Hepatocyte (in vitro differentiated cells): ENCODE measurements at places on chromosomes 13 and 19.
A peak's percentile ranks its signal among the peaks of the same experiment; 100 is the strongest.

DNA sequence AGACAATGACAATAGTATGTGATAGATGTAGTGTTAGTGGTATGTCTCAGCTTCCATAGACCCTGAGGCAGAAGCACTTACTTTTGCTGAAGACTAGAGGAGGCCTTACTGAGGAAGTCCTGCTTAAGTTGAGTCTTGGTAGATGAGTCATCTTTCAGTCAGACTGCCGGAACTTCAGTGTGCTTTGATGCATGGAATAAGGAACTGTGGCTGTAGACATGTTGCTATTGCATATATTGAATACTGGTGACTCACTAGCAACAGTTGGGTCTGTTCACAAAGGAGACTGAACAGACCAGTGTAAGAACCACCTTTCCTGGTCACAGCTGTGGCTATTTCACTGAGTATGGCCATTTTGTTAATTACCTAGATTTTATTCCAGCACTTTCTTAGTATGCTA, 1000.6 kb downstream of the OLFM4 start:
- DNase-seq: peak; percentile 59

GRCh38 chr19:3304871-3305423, 61.4 kb upstream of the NFIC start:
- peak; percentile 77 for DNase-seq

DNA sequence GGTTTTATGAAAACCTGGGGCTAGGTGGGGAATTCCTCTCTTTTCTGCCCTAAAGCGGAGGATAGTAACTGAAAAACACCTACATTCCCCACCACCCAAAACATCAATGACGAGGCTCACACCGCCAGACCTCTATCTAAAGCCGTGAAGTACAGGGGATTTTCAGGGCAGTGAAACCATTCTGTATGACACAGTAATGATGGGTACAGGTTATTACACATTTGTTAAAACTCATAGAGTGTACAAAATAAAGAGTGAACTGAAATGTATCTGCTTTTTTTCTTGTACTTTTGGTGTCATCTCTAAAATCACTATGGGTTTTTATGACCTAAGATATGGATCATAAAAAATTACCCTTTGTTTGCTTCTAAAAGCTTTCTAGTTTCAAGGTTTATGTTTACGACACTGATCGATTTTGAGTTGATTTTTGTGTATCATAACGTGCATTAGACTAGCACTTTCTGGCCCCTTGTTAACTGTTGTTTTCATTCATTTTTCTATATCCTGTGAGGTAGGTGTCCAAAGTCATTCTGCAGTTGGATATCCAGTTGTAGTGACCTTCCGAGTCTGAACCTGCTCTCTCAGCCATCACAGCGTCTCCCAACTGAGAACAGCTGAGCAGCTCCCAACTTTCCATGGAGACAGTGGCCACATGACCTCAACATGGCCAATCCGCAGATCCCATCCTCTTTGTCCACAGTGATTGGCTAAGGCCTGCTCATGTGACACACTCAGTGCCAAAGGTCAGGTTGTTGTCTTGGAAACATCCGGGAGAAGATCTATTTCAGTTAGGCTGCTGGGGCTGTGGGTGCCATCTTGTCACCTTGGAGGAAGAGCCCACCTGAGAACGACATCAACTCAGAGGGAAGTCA, 10.3 kb downstream of the MBD3L2B start:
- no peak for DNase-seq

DNA sequence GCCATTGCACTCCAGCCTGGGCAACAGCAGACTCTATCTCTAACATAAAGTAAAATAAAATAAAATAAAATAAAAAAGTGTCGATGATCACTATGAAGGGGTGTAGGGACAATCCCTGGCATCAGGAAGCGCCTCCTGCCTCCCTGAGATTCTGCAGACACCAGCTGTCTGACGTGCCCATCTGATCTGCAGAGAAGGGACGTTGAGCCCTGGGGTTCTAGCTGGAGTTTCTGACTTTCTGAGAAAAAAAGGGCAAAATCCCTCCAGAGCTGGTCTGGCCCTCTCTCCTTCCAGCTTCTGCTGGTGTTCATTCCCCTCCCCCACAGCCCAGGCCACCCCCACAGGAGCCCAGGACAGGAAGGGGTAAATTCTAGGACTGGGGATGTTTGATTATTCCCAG, 2.4 kb upstream of the ADGRE5 start:
- DNase-seq: no peak

DNA sequence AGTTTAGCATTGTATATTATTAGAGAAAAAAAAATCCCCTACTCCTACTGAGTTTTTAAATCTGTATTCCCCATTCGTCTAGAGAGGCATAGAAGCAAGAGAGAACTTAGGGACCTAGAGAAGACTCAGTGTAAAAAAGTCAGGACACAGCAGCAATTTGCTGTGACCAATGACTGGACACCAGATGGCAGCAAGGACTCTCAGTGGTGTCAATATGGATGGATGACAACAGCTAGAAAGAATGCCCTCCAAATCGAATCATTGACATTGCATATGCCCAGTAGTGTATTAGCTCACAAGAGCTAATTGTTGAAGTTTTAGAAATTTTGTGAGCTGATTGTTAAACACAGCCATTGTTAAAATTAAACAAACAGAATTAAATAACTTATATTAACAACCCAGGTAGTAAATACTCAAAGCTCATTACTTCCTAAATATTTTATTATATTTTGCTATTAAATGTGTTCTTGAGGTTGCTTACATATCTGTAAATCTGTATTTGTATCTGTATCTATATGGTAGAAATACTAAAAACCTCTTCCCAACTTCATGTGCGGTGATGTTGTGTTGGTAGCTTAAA, 43.9 kb downstream of the SIAH3 start:
- peak; percentile 56 for DNase-seq

GRCh38 chr13:37665420-37665819, 66.9 kb upstream of the POSTN start:
- no peak for DNase-seq

DNA sequence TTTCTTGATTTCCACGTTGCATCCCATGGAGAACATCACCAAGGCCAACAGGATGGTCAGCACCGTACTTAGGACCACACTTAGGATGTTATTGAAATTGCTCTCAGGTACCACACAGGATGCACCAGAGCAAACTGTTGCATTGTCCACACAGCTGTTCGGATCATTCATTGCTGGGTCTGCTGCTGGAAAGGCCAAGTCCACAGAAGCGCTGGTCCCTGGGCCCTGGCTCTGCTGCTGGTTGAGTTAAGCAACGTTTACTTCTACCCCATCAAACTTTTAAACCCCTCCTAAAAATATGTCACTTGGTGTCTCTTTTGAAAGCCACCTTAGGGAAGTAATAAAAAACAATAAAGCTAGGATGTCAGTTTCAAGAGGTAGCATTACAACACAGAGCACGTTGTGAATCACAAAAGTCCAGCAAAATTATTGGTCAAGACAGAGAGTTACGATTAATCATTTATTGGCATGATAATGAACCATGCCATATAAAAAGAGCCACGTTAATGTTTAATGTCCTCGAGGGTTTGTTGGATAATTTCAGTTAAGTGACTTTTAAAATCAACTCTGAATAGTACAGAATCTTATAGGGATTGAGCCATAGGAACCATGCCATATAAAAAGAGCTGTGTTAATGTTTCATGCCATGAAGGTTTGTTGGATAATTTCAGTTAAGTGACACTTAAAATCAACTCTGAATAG, at the start of gene SLC10A2:
Gene SLC10A2 (minus strand): TSS at position 339 of the 702 bp plus-strand sequence. CDS start 168 bp downstream, at position 171.
- no peak for DNase-seq
